Stimulated activated CD4-positive, alpha-beta T cell treated with anti-CD3 and anti-CD28 coated beads, Interleukin-1b, Interleukin-23, amount 100 ng/mL, for 48 hours (primary cell): ENCODE measurements at places on chromosomes 4 and X.

GRCh38 chr4:28082686-28083390, 1222.2 kb downstream of the STIM2 start:
- DNase-seq: no peak

DNA sequence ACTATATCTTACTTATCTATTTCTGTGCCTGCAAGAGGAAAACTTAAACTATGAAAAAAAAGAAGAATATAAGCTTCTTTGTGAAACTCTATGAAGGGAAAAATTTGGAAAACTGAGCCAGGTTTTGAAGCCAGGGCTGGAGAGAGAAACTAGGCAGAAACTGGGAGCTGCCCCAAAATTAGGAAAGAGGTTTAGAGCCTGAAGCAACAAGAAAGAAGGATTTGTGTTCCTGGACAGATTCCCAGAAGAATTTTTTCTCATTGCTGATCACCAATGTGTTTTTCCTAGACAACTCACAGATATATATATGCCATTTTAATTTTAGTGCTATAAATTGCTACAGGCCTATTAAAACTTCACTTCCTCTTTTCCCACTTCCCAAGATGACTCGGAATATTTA, 245.0 kb upstream of the GEMIN8 start:
- no peak for DNase-seq

DNA sequence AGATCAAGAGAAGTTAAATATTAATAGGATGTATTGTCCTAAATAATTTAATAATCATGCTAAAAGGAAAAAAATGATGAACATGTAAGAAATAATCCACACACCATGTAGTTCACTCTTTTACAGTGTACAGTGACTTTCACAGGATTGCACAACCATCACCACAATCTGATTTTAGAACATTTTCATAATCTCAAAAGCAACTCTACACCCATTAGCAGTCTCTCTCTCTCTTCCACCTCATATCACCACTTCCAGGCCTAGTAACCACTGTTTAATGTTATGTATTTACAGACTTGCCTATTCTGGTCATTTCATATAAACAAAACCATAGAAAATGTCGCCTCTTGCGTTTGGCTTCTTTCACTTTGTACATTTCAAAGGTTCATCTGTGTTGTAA, 153.4 kb downstream of the FSTL5 start:
- no peak for DNase-seq

GRCh38 chr4:183790661-183791060, 114.4 kb upstream of the STOX2 start:
- DNase-seq: no peak

DNA sequence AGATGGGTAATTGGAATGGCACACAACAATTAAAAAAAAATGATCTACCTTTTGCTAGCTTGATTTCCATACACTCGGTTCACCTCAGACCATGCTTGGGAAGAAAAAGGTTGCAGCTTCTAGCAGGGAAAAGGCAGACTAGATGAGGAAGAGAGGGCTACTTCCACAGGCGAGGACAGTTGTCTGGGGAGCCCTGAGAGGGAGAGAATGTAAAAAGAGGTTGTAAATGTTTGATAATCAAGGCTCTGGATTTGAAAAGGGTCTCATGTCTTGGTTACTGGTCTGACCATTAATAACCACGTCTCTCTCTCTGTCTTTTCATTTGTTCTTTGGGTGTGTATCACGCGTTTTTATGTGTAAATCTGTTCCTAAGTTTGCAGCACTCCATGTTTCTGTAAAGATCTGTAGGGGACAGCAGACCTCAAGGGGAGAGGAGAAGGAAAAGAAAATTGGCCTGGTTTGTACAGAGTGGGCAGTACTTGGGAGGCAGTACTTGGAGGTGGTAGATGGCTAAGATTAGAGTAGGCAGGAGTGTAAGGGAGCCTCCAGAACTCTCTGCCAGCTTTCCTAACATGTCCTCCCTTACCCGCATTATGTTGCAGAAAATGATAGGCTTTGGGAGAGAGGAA, 750 bp downstream of the ARMCX5 start:
- DNase-seq: no peak

GRCh38 chr4:34293459-34293858, 1950.9 kb downstream of the ARAP2 start:
- no peak for DNase-seq

DNA sequence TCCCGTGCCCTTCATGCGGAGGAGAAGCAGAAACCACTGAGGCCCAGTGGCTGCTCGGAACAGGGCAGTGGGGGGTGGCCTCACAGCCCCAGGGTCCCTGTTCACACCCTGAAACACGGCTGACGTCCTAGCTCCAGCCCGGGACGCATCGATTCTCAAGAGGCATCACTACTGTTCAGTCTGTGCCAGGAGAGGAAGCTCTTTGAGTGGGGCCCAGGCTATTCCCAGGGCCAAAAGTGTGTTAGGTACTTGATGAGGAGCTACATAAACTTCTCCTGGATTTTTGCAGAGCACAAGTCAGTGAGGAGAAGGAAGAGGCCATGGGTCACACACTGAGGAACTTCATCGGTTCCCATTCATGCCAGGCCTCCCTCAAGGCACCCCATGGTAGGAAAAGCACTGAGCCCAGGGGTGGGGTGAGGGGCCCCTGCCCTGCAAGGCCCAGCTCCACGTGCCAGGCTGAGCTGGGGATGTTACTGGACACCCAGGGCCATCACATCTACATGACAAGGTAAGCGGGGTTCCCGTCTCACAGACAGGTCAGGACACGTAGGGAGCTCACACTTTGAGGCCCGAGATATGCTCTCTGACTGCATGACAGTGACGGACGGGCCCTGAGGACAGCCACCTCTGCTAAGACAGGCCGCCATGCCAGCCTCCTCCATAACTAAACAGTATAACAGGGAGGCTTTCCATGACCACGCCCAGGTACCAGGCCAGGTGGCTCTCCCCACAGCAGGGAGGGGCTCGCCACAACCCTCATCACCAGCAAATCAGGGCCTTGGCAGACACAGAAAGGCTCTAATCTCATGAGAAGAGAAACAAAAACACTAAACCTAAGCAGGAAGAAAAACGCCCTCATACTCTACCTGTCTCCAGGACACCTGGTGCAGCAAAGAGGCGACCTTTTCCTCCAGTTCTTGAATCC, 12.4 kb downstream of the TNIP2 start:
- DNase-seq: no peak

GRCh38 chrX:25548811-25549210, 533.0 kb upstream of the ARX start:
- DNase-seq: no peak

GRCh38 chrX:130296743-130297142, 28.0 kb upstream of the ZNF280C start:
- DNase-seq: no peak

GRCh38 chr4:142130666-142131065, 494.3 kb downstream of the IL15 start:
- no peak for DNase-seq
